ENCODE measurements at places on chromosomes 12 and 14.

DNA sequence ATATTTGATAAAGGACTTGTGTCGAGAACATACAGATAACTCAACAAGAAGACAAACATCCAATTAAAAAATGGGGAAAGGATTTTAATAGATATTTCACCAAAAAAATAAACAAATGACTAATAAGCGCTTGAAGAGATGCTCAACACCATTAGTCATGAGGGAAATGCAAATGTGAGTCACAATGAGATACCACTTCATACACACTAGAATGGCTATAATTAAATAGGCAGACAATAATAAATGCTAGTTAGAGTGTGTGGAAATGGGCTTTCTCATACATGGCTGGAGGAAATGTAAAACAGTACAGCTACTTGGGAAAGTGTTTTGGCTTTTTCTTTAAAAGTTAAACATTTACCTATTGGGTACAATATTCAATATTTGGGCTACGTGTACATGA, 34.8 kb downstream of the DLK1 start:
- DNase-seq, result no peak
- H3K36me3 ChIP-seq, result no peaks in the 10 kb centered on the region
- H3K27ac ChIP-seq, result no peak overlapping the region
- H3K4me1 ChIP-seq, result no peaks in the 10 kb centered on the region

GRCh38 chr12:113647048-113647447, 175.4 kb upstream of the LHX5 start:
- H3K4me3 ChIP-seq, result no peak overlapping the region
- peaks cover 51% of the 10 kb centered on the region for H3K27me3 ChIP-seq
- DNase-seq, result no peak
- H3K4me1 ChIP-seq, result no peaks in the 10 kb centered on the region
- no peak overlapping the region for H3K27ac ChIP-seq

DNA sequence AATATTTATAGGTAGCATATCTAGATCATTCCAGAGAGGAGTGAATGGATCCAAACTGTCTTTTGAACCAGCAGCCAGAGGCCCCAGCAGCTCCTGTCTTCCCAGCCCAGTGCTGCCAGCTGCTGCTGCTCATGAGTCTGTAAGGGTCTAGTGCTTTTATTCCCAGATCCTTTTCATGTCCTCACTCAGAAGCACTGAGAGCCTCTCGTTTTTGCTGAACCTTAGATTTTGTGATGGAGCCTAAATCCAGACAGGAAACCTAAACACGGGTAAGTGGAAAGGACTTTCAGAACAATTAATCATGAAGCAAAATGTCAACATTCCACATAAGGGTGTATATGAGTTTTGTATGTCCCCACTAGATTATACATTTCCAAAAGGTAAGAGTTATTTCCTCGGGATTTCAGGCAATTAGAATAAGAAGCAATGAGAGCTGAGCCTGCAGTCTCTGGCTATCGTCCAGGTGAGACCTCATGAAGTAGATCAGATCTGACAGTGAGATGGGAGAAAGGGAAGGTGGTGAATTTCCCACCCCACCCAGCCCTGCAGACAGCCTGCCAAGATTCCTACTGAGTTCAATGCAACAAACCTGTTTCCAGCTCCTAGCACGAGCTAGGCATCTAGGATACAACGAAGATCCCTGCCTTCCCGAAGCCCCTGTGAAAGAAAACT, 84.4 kb downstream of the NINJ2 start:
- DNase-seq, result no peak
- H3K4me1 ChIP-seq, result peaks cover 22% of the 10 kb centered on the region
- H3K4me3 ChIP-seq, result no peak overlapping the region
- no peak overlapping the region for H3K27ac ChIP-seq
- no peaks in the 10 kb centered on the region for H3K36me3 ChIP-seq

GRCh38 chr14:55654243-55654642, 74.2 kb downstream of the KTN1 start:
- no peak for DNase-seq
- H3K27ac ChIP-seq, result no peak overlapping the region
- H3K4me3 ChIP-seq, result no peak overlapping the region
- H3K36me3 ChIP-seq, result peaks cover 93% of the 10 kb centered on the region
- no peaks in the 10 kb centered on the region for H3K4me1 ChIP-seq

GRCh38 chr12:107903341-107904061, 129.0 kb downstream of the ASCL4 start:
- H3K4me1 ChIP-seq, result peaks cover 5% of the 10 kb centered on the region
- H3K4me3 ChIP-seq, result peak overlapping the region; percentile 34
- peaks cover 39% of the 10 kb centered on the region for H3K27me3 ChIP-seq
- no peaks in the 10 kb centered on the region for H3K36me3 ChIP-seq
- no peak overlapping the region for H3K27ac ChIP-seq
- peak; percentile 90 for DNase-seq

- no peak for DNase-seq
- H3K36me3 ChIP-seq, result no peaks in the 10 kb centered on the region
- H3K27ac ChIP-seq, result no peak overlapping the region
- H3K27me3 ChIP-seq, result no peaks in the 10 kb centered on the region
Observed at GRCh38 chr14:104163541-104163940, 25.2 kb downstream of the KIF26A start.

GRCh38 chr14:100586153-100586402, 1.1 kb downstream of the BEGAIN start:
- H3K4me1 ChIP-seq, result peaks cover 6% of the 10 kb centered on the region
- peaks cover 40% of the 10 kb centered on the region for H3K27me3 ChIP-seq
- peak; percentile 62 for DNase-seq
- H3K27ac ChIP-seq, result no peak overlapping the region
- H3K36me3 ChIP-seq, result no peaks in the 10 kb centered on the region
- peak overlapping the region; percentile 49 for H3K4me3 ChIP-seq

GRCh38 chr12:32889011-32889760, 7.4 kb downstream of the PKP2 start:
- no peaks in the 10 kb centered on the region for H3K36me3 ChIP-seq
- no peaks in the 10 kb centered on the region for H3K4me1 ChIP-seq
- no peak for DNase-seq
- no peak overlapping the region for H3K4me3 ChIP-seq
- H3K27me3 ChIP-seq, result peaks cover 34% of the 10 kb centered on the region

DNA sequence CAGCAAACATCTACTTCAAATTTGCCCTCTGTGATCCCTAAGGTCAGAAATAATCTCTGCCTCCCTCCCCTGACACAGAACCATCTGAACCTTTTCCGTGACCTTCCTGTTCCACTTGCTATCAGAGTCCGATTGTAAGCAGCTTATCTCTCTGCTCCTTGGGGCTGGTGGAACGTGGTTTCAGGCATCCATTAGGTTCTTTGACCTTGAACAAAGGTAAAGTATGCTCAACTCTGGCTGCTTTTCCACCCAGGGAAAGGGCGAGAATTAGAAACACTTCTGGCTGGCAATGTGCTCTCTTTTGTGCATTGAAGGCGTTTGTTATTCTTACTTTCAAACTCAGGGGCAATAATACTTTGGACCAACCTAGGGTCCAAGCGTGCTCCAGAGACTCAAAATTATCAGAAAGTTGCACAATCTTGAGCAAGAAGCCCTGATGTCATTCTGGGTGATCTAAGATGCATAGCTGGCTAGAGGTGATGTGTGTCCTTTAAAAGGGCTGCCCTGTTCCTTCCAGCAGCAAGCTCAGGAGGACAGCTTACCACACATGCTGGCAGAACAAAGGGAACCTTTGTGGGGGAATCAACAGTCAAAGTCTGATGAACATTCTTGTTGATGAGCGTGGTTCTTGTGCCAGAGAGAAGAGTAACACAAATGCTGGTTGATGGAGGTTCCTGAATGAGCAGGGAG, 29.8 kb downstream of the ADGRD1 start:
- H3K36me3 ChIP-seq, result peaks cover 11% of the 10 kb centered on the region
- H3K27me3 ChIP-seq, result no peaks in the 10 kb centered on the region
- no peak overlapping the region for H3K4me3 ChIP-seq
- H3K4me1 ChIP-seq, result peaks cover 7% of the 10 kb centered on the region
- DNase-seq, result no peak

- H3K36me3 ChIP-seq, result no peaks in the 10 kb centered on the region
- no peak overlapping the region for H3K27ac ChIP-seq
- no peak for DNase-seq
- no peaks in the 10 kb centered on the region for H3K4me1 ChIP-seq
Observed at GRCh38 chr12:124115496-124115895, 142.5 kb downstream of the ZNF664 start.

DNA sequence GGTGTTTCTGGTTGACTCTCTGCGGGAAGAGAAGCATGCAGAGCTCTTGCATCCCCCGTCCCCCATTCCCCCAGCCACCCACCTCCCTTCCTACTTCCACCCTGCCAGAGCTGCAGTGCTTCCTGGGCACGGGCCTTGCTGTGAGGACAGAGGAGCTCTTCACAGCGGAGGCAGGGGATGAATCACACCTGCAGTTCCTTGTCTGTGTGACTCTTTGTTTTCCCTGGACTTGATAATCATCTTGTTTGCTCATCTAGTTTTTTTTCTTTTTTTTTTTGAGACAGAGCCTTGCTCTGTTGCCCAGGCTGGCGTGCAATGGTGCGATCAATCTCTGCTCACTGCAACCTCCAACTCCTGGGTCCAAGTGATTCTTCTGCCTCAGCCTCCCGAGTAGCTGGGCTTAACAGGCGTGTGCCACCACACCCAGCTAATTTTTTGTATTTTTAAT, 27.8 kb downstream of the ANKRD9 start:
- peak; percentile 48 for DNase-seq
- no peaks in the 10 kb centered on the region for H3K36me3 ChIP-seq
- no peaks in the 10 kb centered on the region for H3K27me3 ChIP-seq
- H3K27ac ChIP-seq, result no peak overlapping the region

DNA sequence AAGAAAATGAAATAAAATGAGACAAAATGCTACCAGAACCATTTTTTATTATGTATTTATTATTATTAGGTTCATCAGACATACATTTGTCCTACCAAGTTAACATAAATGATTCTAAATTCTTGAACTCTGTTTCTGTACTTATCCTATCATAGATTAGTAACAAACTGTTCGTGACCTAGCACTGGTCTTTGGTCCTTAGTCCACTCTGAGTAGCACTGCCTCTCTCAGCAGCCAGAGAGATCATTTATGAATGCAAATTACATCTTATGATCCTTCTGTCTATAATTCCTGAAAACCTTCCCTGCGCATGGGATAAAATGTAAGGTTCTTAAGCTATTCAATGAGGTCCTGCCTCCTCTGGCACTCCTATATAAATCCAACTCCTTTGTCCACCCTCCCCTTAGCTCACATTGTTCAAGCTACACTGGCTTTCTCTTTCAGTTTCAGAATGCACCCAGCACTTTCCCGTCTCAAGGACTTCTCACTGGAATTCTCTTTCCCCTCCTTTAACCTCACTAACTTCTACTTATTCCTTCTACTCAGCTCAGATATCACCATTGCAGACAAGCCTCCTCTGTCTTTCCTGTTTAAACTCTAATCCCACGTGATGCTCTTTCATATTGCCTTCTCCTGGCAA, 17.1 kb downstream of the PDZRN4 start:
- no peaks in the 10 kb centered on the region for H3K27me3 ChIP-seq
- no peaks in the 10 kb centered on the region for H3K4me1 ChIP-seq
- DNase-seq, result no peak
- H3K4me3 ChIP-seq, result peak overlapping the region; percentile 29

GRCh38 chr12:90924406-90924805, 30.6 kb downstream of the CCER1 start:
- no peak for DNase-seq
- no peaks in the 10 kb centered on the region for H3K36me3 ChIP-seq
- H3K27me3 ChIP-seq, result no peaks in the 10 kb centered on the region
- H3K4me1 ChIP-seq, result peaks cover 4% of the 10 kb centered on the region
- no peak overlapping the region for H3K4me3 ChIP-seq
